ENCODE measurements at places on chromosomes 13 and 19.

GRCh38 chr19:18208098-18208951 lies 4.5 kb upstream of the RAB3A start:
- peak; percentile 62 for DNase-seq

DNA sequence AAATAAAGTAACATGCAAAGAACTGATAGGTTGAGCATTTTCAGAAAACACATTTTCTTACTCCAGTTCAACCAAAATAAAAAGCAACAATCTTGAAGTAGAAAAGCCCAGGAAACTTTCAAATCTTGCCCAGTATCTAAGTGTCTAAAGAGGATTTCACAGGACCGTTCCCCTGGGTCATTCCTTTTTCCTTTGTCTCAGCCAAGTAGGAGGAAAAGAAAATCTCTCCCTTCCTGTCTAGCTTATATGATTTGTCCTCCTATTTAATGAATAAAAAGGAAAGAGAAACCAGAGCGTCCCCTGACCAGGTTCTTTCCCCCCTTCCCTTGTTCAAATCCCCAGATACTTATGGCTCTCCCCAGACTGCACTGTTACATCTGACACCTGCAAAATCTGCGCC lies 248.0 kb downstream of the KCTD12 start:
- DNase-seq = no peak

- DNase-seq = no peak
Measured at GRCh38 chr19:46728208-46728607, 11.3 kb upstream of the PRKD2 start.

DNA sequence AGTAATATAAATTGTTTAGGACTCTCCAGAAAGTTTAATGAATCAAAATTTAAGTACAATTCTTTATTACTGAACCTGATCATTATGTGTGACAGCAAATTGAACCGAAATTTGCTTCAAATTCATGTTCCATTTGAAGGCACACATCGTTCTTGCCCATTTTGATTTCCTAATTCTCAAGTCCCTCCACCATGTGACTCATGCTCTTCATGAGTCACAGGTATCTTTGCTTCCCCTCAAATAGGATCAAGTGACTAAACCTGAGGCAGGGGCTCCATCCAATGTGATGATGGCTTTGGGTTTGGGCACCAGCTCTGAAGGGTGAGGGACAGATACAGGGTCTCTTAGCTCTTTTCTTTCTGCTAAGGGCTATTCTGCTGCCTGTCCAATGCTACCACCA lies 86.1 kb downstream of the THSD1 start:
- DNase-seq = no peak

DNA sequence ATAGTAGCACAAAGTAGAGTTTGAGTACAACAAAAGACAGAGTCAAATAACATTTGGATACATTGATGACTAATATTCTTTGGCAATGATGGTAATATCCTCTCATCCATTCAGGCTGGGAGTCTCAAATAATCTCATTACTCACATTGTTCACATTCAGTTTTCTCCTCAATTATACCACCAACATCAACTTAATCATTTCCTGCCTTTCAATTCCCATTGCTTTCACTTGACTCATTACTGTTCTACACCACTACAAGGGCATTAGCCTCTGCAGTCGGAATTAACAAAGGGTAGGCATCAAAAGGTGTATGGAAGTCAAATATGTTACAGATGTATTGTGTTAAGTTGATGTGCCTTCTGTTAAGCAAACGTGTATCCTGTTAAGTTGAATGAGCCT lies 518.4 kb upstream of the SLITRK1 start:
- DNase-seq = no peak

DNA sequence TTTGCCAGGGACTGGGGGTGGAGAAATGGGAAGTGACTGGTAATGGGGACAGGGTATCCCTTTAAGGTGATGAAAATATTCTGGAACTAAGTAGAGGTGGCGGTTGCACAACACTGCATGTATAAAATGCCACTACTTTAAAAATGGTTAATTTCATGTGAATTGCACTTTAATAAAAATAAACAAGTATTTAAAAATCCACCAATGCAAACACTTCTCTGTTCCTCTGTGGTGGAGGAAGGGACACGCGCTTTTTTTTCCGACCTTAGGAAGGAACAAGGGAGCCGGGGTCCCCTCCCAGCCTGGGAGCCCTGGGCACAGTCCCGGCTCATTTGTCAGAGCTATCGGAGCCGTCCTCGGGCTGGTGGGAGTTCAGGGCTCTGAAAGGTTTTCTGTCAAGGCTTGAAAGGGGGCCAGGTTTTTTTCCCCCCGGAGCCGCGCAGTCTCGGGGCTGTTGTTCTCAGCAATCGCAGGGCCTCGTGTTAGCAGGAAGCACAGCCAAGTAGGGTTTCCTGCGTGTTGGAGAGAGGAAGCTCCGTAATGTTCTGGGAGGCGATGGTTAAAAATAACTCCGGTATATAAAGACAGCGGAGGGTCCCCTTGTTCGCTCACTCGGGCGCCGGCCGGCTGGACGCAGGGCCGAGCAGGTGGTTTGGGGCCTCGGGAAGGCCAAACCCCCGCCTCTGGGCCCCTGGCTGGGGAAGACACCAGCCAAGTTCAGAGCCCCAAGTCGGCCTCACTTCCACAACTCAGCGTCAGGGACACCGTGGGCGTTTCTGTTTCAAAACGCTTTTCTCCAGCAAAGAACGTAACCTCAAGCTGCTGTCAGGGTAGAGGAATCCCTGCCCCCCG lies 41.2 kb upstream of the KLF2 start:
- no peak for DNase-seq

GRCh38 chr13:26382835-26383234 lies 128.9 kb downstream of the CDK8 start:
- no peak for DNase-seq

DNA sequence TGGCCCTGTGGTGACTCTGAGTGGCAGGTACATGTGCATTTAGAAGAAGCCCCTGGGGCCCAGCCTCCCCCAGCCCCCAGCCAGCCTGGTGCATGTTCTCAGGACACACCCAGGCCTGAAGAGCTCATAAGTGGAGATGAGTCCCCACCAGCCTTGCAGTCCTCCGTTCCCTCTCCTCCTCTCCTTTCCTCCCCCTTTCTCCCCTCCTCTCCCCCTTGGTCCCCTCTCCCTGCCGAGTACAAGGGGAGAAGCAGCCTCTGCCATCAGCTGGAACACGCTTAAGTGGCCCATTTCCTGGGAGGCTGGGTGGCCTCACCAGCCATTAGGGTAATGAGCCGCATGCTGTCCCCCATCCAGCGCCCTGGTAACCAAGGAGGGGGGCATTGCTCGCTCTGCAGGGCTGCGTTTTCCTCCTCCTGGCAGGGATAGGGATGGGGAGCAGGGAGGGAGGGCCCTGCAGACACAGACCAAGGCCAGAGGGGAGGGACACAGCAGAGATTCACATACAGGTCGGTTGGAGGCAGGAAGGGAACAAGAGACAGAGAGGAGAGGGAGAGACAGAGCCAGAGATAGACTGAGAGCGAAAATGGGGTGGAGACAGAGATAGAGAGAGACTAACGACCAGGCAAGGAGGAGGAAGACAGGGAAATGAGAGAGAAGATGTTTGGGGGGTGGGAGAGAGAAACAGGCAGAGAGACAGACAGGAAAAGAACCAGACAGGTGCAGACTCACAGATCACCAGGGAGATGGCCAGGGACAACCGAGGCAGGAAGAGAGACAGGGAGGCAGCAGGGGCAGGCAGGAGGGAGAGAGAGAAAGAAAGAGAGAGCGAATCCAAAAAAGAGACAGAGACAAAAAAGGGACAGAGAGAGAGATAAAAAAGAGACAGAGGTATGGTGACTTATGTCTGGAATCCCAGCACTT lies 19.3 kb upstream of the DPP9 start:
- DNase-seq = no peak

DNA sequence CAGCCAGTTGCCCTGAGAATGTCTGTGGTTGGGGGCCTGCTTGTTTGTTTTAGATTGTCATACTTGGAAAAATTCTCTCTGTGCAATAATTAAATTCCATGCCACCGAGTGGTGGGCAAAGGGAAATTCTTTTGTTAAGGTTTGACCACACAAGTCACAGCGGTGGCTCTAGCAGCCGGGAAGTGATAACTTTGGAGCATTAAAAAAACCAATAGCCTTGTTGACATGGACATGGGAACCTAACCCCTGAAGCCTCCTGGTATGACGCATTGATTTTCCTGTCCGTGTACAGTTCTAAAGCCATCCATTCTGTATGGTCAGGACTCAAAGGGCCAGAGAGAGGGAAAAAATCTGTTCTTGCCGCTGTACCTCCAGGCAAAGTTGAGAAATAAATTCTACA lies 384.9 kb upstream of the ZNF507 start:
- DNase-seq = no peak

- no peak for DNase-seq
Measured at GRCh38 chr13:108981407-108981806, 352.0 kb downstream of the MYO16 start.

- DNase-seq = no peak
Measured at GRCh38 chr19:56176881-56177280, 1.1 kb downstream of the GALP start.

DNA sequence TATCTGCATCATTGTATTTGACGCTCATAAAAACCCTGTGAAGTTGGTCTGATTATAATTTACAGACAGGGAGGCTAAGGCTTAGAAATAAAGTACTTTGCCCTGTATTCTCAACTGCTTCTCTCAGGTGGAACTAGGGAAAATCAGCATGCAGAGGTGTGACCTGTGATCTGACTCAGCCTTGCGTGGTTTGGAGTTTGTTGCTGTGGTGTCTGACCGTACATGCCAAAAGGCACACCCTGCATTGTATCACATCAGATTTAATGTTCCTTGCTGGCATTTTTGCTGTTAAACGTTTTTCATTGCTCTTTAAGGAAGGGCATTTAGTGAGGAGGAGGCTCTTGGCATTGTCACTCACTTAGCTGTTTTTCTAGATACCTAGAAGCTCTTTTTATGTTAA lies 58.8 kb upstream of the C1QTNF9B start:
- no peak for DNase-seq

DNA sequence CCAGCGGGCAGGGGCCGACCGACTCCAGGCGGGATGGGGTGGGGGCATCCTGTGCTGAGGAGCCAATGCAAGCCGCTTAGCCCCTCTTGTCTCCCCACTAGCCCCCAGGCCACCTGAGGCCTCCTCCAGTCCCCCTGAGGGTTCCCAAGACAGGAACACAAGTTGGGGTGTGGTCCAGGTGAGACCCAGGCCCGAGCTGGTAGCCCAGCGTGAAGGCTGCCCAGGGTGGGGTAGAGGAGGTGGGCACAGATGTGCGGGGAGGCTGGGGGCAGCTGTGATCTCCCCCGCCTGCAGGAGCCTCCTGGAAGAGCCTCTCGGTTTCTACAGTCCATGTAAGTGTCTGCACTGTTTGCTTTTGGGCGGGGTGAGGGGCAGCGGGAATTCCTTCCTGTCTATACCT lies 10.4 kb downstream of the TLE6 start:
- DNase-seq = no peak

DNA sequence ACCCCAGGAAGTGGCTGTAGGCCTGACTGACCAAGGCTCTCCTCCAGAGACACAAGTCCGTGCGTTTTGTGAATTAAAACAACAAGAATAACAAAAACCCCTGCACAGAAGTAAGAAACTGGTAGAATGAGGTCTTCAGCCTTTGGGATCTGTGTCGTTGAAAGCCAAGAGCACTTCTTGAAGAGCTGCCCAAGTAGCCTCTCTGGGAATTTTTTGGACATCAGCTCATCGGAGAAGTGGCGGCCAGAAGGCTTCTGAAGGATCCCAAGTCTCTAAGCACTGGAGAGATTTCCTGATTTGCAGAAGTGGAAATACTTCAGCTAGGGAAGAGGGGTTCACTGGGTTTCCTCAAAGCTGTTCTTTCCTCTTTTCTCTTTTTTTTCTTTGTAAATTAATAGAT lies 100.4 kb upstream of the ZNF536 start:
- no peak for DNase-seq

DNA sequence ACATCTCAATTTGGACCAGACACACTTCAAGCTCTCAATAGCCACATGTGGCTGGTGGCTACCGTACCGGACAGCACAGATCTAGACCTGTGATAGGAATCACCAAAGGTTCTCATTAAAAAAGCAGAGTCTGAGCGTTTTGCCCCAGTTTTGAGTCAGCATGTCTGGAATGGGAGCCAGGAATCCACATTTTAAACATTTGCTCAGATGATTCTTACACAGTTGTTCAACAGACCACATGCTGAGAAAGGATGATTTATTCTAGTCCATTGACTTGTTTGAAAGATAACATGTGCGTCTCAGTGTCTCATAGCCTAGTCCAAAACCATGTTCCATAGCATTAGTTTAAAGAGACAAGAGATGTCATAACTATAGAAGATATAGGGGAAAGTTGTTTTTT lies 53.4 kb downstream of the FLT3 start:
- no peak for DNase-seq

GRCh38 chr19:17749912-17750317 lies 1.4 kb upstream of the FCHO1 start:
- DNase-seq = peak; percentile 67

DNA sequence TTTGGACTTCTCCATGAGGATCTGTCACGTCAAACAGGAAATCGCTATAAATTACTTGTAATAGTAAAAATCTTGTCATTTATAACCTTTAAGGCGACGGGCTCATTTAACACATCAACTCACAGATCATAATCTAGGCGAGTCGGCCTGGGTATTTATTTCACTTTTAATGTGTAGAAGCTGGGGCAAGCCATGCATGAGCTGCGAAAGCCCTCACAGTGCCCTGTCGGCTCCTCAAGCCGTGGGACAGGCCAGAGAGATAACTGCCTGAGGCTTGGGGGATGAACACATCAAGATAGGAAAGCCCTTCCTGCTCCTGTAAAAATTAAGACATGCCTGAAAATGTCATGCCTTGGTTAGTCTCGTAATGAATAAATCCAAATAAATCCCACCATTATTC lies 30.8 kb downstream of the SOX1 start:
- no peak for DNase-seq

DNA sequence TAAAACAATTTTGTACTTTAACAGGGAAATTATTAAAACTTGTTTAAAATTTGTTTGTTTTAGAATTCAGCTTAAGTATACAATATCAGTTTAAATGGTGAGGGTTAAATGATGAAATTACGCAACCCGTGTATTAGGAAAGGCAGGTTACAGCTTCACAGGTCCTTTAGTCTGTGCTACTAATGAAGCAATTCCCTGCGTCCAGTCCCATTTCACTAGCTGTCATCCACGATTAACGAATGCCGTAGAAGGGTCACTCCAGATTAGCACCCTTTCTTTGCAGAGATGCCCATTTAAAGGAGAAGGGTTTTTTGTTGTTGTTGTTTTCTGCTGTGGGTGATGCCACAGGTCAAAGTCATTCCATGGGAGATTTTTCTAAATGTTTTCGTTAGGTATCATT lies 457.6 kb upstream of the SLC10A2 start:
- no peak for DNase-seq

GRCh38 chr19:27793644-27794493 lies 1419.1 kb downstream of the UQCRFS1 start:
- peak; percentile 95 for DNase-seq

DNA sequence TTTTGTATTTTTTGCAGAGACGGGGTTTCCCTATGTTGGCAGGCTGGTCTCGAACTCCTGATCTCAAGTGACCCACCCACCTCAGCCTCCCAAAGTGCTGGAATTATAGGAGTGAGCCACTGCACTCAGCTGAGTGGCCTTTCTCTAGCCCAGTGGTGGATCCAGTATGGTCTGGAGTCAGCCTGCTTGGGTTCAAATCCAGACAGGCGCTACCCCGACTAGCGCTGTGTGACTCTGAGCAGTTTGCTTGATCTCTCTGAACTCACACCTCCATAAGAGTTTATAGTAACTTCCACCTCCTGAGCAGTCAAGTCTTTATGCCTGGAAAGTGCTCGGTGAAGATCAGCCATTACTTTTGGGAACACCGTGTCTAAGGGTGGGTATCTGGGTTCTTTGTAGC lies 10.4 kb downstream of the S1PR2 start:
- no peak for DNase-seq

Data from OCI-LY7 (cell line).